Hypothalamus (tissue), 51 donors: ENCODE measurements at places on chromosomes 16 and 17.
A peak's percentile ranks its signal among the peaks of the same experiment; 100 is the strongest.

- DNase-seq, result peak; percentile 25
These were observed 3.6 kb upstream of the WDR81 start for GRCh38 chr17:1720856-1721386.

DNA sequence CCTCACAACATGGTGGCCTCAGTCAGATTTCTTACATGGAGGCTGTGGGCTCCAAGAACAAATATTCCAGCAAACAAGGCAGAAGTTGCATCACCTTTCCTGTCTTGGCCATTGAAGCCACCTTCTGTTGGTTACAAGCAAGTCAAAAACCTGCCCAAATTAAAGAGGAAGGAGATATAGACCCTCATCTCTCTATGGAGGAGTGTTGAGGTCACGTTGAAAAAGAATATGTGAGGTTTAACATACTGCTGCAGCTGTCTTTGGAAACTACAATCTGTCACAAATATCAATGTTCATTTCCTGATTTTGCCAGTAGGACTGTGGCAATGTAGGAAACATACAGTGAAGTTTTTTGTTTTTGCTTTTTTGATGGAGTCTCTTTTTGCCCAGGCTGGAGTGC lies 211.4 kb downstream of the COPRS start:
- DNase-seq, result no peak

DNA sequence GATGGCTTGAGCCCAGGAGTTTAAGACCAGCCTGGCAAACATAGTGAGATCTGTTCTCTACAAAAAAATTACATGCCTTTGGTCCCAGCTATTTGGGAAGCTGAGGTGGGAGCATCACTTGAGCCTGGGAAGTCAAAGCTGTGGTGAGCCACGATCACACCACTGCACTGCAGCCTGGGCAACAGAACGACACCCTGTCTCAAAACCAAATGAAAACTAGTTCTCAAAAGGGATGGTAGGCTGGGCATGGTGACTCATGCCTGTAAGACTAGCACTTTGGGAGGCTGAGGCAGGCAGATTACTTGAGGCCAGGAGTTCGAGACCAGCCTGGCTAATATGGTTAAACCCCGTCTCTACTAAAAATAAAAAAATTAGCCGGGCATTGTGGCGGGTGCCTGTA lies 31.1 kb downstream of the PPM1D start:
- no peak for DNase-seq

- DNase-seq, result no peak
These were observed 17.4 kb downstream of the BAIAP2 start for GRCh38 chr17:81052199-81052997.

GRCh38 chr16:71658771-71659170 lies 32.8 kb downstream of the MARVELD3 start:
- DNase-seq, result no peak

DNA sequence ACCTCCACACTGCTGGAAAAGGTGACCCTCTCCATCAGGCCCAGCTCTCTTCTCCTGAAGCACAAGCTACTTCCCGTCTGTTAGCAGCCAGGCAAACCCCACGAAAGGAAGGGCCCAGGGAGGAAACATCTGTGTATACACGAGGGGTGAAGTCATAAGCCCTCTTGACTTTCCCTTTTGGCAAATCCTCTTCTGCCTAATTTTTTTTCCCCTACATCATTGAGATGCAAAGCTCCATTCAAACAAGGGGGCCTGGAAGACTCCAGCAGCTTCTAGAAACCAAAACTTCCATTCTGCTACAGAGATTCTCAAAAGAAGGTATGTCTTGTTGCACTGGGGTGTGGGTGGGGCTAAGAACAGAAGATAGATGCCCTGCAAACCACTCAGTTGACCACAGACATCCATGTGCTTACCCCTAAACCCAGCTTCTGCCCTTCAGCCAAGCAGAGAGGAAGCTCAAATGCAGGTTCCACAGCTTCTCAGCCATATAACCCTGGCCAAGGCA lies 145.6 kb upstream of the RCVRN start:
- DNase-seq, result no peak

DNA sequence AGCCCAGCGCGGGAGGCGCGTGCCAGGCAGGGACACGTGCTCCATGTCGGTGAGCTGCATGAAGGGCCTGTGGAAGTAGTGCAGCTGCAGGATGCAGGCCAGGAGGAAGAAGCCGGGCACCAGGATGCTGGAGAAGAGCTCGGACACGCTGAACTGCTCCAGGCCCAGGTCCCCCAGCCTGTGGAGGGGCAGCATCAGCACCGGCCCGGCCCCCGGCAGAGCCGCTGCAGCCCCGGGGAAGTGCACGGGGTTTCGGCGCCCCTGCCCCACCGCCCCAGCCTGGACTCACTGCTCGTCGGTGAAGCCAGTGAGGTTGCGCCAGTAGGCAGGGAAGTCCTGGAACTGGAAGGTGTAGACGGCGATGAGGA lies 28.0 kb downstream of the CTU2 start:
- DNase-seq, result no peak

- no peak for DNase-seq
These were observed 40.4 kb upstream of the DNAJA2 start for GRCh38 chr16:47013910-47014309.

GRCh38 chr16:64426131-64426666 lies 695.7 kb downstream of the CDH11 start:
- DNase-seq, result no peak

DNA sequence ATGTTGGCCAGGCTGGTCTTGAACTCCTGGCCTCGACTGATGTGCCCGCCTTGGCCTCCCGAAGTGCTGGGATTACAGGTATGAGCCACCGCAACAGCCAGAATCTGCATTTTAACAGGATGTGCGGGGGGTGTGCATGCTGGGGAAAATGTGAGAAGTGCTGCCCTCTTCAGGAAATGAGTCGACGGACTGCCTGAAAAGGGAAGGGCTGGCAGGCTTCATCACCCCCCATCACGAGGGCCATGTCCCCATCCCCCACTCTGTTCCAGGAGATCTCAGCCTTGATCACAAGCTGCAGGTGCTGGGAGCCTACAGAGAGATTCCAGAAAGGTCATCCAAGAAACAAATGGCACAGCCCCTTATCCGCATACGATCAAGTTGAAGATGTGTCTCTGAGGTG lies 195.3 kb upstream of the RPL38 start:
- DNase-seq, result no peak

GRCh38 chr16:49405123-49405522 lies 31.5 kb downstream of the C16orf78 start:
- DNase-seq, result no peak

DNA sequence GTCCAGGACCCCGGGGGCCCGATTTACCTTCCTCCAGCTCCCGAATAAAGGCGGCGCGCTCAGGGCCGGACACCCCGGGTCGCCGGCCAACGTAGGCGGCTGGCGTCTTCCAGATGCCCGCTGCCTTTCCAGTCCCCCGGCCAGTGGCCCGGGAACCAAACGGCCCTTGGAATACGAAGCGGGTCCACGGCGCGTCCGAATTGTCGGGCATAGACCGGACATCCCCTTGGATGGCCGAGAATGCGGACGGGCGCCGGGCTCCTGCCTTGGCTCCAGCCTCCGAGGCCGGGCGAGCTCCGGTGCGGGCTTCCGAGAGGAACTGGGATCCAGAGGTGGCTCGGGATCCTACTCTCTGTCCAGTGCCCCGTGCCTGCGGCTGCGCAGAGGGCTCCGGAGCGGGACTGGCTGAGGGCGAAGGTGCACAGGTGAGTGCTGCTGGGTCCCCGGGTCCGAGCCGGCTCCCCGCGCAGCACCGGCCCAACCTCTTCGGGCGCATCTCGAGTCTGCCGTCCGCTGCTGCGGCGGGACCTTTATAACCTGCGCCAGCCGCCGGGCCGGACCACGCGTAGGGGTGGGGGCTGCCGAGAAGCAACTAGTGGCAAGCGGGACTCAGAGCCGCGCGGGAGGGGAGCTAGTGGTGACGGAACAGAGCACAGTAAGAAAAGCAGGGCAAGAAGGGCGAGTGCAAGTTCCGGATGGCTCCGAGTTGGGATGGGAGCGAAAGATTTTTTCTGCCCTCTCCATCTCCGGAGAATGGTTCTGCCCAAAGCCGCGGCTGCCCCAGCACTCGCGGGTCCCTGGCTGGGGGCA lies at the start of gene HAP1:
TSS of gene HAP1 (minus strand) at position 505 of the 810 bp plus-strand sequence. CDS start at position 496, 9 bp downstream.
- peak; percentile 27 for DNase-seq

DNA sequence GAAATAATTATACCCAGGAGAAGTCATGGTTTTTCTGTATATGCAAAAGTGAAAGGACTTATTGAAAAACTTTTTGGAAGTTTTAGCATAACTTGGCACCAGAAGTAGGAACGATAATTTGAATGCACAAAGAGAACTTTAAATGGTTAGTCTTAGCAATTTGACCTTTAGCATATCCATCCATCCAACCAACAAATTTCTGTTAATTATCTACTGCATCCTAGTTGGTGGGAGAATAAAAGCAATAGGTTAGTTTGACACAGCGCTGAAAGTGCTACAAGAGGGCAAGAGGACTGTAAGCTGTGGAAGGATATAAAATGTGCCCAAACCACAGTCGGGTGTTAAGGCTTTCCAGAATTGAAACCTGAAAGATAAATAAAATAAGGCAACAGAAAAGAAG lies 17.6 kb downstream of the SPAG9 start:
- no peak for DNase-seq

DNA sequence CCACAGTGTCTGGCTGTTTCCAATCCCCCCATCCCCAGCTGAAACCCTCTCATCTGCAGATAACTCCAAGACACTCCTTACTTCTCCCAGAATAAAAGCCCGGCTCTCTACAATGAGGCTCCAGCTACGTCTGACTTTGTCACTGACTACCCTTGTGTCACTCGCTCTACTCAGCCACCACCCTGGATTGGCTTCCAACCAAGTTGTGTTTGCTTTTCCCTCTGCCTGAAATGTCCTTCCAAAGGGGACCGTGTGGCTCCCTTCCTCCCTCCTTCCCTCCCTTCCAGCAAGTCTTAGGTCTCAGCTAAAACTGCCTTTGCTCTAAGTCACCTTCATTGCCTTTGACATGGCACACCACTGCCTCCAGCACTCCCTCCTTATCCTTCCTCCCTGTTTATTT lies 42.8 kb downstream of the CDH1 start:
- no peak for DNase-seq
